ENCODE measurements at places on chromosomes 5 and 9. TPM values are rescaled to one million over a fixed set of nuclear protein-coding genes. Genes with fewer than 3 reads are reported as not detected.

GRCh38 chr5:95780597-95780996, 41.9 kb downstream of the GLRX start:
- H3K36me3 ChIP-seq, result no peaks in the 10 kb centered on the region
- DNase-seq, result no peak
- H3K27ac ChIP-seq, result no peak overlapping the region
- no peak overlapping the region for H3K4me3 ChIP-seq

Gene CXCL14
- total RNA-seq, result not detected

GRCh38 chr9:73773896-73774295, 622.2 kb downstream of the ANXA1 start:
- DNase-seq, result no peak
- no peaks in the 10 kb centered on the region for H3K36me3 ChIP-seq
- no peak overlapping the region for H3K27ac ChIP-seq
- H3K4me3 ChIP-seq, result no peak overlapping the region
- no peaks in the 10 kb centered on the region for H3K27me3 ChIP-seq
- no peaks in the 10 kb centered on the region for H3K4me1 ChIP-seq

DNA sequence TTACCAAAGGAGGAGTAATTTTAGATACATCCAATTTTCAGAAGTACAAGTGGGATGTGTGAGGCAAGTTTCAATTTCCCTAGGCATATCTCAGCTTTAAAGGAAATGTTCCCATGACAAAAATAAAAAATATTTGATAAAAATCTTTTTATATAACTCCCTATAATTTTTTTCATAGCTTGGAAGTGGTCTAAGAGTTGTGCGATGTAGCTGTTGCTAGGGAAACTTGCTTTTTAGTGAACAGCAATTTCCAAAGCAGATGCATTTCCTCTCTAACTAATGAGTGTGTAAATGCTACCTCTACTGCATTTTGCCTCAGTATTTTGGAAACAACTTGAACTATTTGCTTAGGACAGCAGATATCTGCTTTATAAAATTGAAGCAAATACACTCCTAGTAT, 39.6 kb downstream of the MACIR start:
- H3K27me3 ChIP-seq, result no peaks in the 10 kb centered on the region
- H3K4me1 ChIP-seq, result no peaks in the 10 kb centered on the region

Gene CORO2A
- total RNA-seq, result 18.9 TPM

GRCh38 chr9:98263080-98263479, 7.6 kb upstream of the TBC1D2 start:
- H3K4me1 ChIP-seq, result no peaks in the 10 kb centered on the region
- H3K27ac ChIP-seq, result no peak overlapping the region
- no peak overlapping the region for H3K4me3 ChIP-seq
